Glutamatergic neuron (in vitro differentiated cells): ENCODE measurements at places on chromosomes 6 and 20.
A peak's percentile ranks its signal among the peaks of the same experiment; 100 is the strongest.

- H3K36me3 ChIP-seq, result peaks cover 21% of the 10 kb centered on the region
- no peaks in the 10 kb centered on the region for H3K4me1 ChIP-seq
- no peak overlapping the region for H3K27ac ChIP-seq
- no peak for DNase-seq
- no peak overlapping the region for H3K4me3 ChIP-seq
- H3K27me3 ChIP-seq, result no peaks in the 10 kb centered on the region
Observed at GRCh38 chr20:13765299-13765698, 19.4 kb downstream of the ESF1 start.

DNA sequence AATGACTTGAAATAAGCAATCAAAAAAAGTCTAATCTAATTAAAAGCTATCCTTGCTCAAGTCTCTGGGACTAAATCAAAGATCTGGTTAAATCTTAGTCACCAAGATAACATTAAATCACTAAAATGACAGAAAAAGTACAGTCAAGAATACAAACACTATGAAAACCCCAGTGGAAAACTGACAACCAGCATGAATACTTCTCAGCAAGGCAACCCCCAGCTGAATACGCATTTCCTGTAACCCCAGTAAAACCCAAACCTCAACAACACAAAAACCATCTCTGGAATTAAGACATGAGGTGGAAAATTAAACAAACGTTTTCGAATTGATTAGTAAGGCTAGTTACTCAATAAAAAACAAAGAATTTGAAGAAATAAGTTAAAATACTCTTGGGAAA, 23.7 kb upstream of the ZC3H12D start:
- peaks cover 2% of the 10 kb centered on the region for H3K4me1 ChIP-seq
- no peak overlapping the region for H3K4me3 ChIP-seq
- H3K27me3 ChIP-seq, result no peaks in the 10 kb centered on the region
- no peak for DNase-seq
- H3K36me3 ChIP-seq, result no peaks in the 10 kb centered on the region

DNA sequence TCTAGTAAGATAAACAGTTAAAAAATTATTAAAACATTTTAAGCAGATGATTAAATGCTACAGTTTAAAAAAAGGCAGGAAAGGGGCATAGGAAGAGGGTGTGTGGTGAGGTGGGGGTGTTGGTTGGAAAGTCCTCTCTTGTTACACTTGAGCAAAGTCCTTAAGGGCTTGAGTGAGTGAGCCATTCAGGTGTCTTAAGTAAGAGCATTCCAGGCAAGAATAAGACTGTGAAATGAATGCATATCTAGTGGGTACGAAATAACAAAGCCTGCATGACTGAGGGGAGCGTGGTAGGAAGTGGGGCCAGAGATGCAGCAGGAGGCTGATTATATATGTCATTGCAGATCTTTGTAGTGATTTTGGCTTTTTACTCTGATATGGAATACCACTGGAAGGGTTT, 5.1 kb downstream of the CDKAL1 start:
- H3K4me3 ChIP-seq, result no peak overlapping the region
- no peaks in the 10 kb centered on the region for H3K36me3 ChIP-seq
- H3K27me3 ChIP-seq, result peaks cover 1% of the 10 kb centered on the region
- peaks cover 4% of the 10 kb centered on the region for H3K4me1 ChIP-seq

- no peak for DNase-seq
- peaks cover 3% of the 10 kb centered on the region for H3K27me3 ChIP-seq
- no peak overlapping the region for H3K27ac ChIP-seq
- no peaks in the 10 kb centered on the region for H3K36me3 ChIP-seq
- peaks cover 39% of the 10 kb centered on the region for H3K4me1 ChIP-seq
Observed at GRCh38 chr6:114428341-114428740, 85.5 kb upstream of the HS3ST5 start.

DNA sequence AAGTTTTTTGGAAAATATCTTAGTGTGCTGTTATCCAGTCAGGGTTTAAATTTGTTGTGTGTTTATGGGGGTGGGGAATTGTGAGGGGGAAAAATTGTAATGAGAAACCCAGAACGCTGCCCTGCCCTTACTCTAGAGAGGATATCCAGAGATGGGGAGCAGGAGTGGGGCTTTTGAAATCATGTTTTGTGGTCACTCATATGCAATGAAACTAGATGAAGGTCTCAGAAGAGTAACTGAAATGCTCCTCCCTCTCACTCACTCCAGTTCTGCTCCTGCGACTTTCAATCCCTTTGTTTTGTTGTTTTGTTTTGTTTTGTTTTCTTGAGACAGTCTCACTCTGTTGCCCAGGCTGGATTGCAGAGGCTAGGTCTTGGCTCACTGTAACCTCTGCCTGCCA, 100.0 kb downstream of the CRYBG1 start:
- H3K4me3 ChIP-seq, result no peak overlapping the region
- no peak overlapping the region for H3K27ac ChIP-seq
- no peaks in the 10 kb centered on the region for H3K27me3 ChIP-seq
- no peaks in the 10 kb centered on the region for H3K36me3 ChIP-seq

DNA sequence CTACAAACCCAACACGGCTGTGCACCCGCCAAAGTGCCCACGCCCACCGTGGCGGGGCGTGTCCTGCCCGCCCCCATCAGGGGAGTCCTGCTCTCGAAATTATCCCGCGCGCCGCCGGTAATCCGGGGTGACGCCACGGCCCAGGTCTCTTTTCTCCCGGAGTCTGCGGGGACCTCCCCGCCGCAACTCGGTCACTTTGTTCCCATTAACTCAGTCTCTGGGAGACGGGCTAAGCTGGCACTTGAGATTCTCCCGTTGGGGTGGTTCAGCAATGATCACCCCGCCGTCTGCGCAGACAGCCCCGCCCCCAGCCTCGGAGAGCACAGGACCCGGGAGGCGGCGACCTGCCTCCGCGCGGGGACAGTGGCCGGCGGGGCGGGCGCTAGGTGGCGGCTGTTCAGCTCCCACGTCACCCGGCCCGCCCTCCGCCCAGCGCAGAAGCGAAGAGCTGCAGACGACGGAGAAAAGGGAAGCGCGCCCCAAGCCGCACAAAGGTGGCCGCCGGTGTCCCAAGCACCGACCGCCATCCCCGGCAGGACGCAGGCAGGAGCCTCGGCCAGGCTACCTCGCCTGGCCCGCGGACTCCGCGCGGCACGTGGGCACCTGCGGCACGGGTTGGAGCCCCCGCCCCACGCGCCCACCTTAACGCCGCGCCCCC, 31.5 kb downstream of the SF3B5 start:
- no peaks in the 10 kb centered on the region for H3K36me3 ChIP-seq
- H3K4me1 ChIP-seq, result no peaks in the 10 kb centered on the region
- DNase-seq, result peak; percentile 82
- H3K27me3 ChIP-seq, result peaks cover 19% of the 10 kb centered on the region
- H3K27ac ChIP-seq, result no peak overlapping the region

- peaks cover 5% of the 10 kb centered on the region for H3K4me1 ChIP-seq
- H3K27me3 ChIP-seq, result no peaks in the 10 kb centered on the region
- no peaks in the 10 kb centered on the region for H3K36me3 ChIP-seq
- H3K27ac ChIP-seq, result no peak overlapping the region
Observed at GRCh38 chr20:62195736-62196135, 12.9 kb downstream of the MTG2 start.

- no peaks in the 10 kb centered on the region for H3K4me1 ChIP-seq
- H3K27me3 ChIP-seq, result no peaks in the 10 kb centered on the region
- H3K27ac ChIP-seq, result no peak overlapping the region
- no peaks in the 10 kb centered on the region for H3K36me3 ChIP-seq
Observed at GRCh38 chr6:80227545-80228105, 121.2 kb downstream of the BCKDHB start.

DNA sequence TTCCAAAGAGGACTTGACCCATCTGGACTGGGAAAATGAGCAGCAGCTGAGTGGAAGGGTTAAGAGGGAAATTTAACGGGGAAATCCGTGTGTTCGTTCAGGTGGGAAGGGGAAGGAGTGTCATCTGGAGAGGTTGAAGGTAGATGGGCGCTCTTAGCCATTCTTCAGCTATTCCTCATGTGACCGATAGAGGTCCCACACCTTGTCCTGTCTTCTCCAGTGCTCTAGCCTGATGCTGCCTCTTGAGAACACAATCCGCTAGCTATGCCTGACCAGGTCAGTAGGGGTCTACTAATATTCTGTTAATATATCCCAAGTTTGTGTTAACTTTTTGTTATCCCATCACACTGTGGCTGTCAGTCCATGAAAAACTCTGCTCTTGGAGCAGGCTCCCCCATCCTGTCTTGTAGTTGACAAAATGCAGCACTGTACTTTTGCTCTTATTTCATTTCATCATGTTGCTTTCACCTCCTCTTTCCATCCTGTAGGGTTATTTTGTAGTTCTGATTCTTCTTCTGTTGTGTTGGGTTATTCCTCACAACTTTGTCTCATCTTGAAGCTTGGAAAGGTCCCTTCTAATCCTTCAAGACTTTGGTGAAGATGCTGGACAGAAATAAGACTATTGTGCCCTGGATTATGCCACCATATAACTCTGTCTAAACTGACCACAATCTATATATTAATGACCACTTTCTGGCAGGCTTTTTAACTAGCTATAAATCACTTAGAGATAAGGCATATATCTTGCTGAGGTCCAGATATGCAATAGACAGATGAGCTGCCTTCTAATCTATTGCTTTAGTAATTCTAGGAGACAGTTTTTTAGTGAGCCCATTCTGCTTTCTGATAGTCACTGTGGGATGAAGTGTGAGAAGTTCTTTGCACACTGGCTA, 123.4 kb upstream of the SUPT3H start:
- H3K4me3 ChIP-seq, result no peak overlapping the region
- H3K36me3 ChIP-seq, result no peaks in the 10 kb centered on the region
- peaks cover 6% of the 10 kb centered on the region for H3K4me1 ChIP-seq
- peaks cover 3% of the 10 kb centered on the region for H3K27me3 ChIP-seq
- no peak overlapping the region for H3K27ac ChIP-seq

DNA sequence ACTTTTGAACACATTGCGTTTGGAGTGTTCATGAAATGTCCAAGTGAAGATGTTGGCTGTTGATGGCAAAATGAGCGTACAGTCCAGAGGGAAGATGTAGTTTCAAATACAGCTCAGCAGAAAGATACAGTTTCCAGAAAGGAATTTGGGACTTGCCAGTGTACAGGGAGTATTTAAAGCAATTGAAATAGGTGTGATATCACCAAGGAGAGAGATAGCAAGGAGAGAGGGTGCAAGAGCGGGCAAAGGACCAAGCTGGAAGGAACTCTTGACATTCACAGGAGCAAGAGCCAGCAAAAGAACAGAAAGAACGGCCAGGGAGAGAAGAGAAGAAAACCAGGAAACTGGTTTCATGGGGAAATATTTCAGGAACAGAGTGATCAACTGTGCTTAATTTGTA, 47.8 kb downstream of the CARMIL1 start:
- no peak overlapping the region for H3K27ac ChIP-seq
- H3K4me1 ChIP-seq, result peaks cover 33% of the 10 kb centered on the region
- DNase-seq, result no peak
- H3K36me3 ChIP-seq, result no peaks in the 10 kb centered on the region

- H3K27ac ChIP-seq, result no peak overlapping the region
- peaks cover 8% of the 10 kb centered on the region for H3K4me1 ChIP-seq
- DNase-seq, result no peak
- peak overlapping the region; percentile 63 for H3K4me3 ChIP-seq
- peaks cover 30% of the 10 kb centered on the region for H3K27me3 ChIP-seq
Observed at GRCh38 chr20:31474097-31474436, 860 bp downstream of the DEFB124 start.

DNA sequence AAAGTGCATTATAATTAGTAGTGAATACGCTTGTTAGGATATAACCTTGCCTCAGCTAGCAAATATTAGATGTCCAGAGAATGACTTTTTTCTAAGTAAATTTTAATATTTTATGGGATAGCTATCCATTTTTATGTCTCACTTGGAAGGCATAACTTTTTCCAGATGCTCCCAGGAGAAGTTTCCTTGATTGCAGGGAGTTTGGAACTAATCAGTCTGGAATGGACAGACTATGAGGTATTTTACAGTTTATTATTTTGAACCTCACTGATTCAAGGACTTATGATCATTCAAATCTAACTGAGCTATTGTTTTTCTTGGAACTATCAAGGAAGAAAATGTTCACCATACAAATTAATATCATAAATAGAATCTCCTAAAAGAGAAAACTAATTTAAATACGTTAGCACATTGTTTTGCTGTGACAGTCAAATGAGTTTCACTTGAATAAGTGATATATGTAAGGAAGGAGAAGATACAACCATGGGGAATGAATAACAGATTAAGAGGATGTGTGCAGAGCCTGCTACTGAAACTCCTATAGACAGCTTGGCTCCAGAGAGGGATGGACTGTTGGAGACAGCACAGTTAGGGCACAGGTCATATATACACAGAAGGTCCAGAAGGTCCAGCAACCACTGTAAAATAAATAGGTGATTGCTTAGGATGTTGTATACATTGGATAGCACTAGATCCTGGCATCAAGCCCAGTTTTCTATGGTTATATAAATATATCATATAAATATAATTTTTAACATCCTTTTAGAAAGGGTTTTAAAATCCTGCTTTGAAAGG, 20.6 kb upstream of the LCA5 start:
- peaks cover 1% of the 10 kb centered on the region for H3K27me3 ChIP-seq
- H3K4me3 ChIP-seq, result no peak overlapping the region
- no peaks in the 10 kb centered on the region for H3K4me1 ChIP-seq
- no peak for DNase-seq
- no peak overlapping the region for H3K27ac ChIP-seq
- H3K36me3 ChIP-seq, result no peaks in the 10 kb centered on the region

- no peak for DNase-seq
- H3K27me3 ChIP-seq, result peaks cover 2% of the 10 kb centered on the region
- H3K36me3 ChIP-seq, result no peaks in the 10 kb centered on the region
- peaks cover 3% of the 10 kb centered on the region for H3K4me1 ChIP-seq
- no peak overlapping the region for H3K4me3 ChIP-seq
Observed at GRCh38 chr20:52923123-52923937, 48.8 kb upstream of the TSHZ2 start.

DNA sequence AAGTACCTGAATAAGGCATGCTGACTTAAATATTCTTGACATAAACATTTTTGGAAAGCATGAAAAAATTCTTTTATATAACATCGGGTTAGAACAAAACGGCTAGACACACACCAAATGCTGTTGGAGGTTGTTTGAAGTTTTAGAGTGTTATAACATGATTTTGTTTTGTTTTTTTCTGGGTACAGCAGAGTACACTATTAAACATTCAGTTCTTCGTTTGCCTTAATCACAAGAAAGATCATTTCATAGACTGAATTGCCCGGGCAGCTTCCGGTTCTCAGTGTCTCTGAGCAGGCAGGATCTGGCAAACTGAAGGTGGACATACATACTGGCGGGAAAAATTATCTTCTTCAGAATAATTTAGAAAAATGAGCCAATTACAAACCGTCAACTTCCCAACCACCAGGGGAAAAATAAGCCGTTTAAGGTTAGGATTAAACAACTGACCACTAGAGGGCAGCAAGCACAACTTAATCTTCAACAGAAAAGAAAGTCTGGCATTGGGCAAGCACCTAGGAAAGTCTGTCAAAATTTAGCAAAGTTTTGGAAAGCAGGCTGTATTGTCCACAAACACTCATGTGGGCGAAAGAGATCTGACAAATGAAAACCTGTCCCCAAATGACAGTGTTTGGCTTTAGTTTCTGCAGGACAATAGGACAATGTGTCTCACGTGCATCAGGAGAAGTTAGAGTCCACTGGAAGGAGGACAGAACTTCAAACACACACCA, 15.0 kb downstream of the ZNF217 start:
- peak overlapping the region; percentile 9 for H3K27ac ChIP-seq
- peaks cover 6% of the 10 kb centered on the region for H3K36me3 ChIP-seq
- peaks cover 17% of the 10 kb centered on the region for H3K4me1 ChIP-seq
- no peak for DNase-seq
- H3K4me3 ChIP-seq, result no peak overlapping the region
